ENCODE measurements at places on chromosomes 1 and 21.

- no peak for DNase-seq
Observed at GRCh38 chr1:26102119-26102518, 9.5 kb upstream of the PDIK1L start.

- DNase-seq, result no peak
Observed at GRCh38 chr1:203405703-203406438, 54.9 kb upstream of the FMOD start.

GRCh38 chr1:184296466-184297243, 90.2 kb upstream of the C1orf21 start:
- peak; percentile 85 for DNase-seq

DNA sequence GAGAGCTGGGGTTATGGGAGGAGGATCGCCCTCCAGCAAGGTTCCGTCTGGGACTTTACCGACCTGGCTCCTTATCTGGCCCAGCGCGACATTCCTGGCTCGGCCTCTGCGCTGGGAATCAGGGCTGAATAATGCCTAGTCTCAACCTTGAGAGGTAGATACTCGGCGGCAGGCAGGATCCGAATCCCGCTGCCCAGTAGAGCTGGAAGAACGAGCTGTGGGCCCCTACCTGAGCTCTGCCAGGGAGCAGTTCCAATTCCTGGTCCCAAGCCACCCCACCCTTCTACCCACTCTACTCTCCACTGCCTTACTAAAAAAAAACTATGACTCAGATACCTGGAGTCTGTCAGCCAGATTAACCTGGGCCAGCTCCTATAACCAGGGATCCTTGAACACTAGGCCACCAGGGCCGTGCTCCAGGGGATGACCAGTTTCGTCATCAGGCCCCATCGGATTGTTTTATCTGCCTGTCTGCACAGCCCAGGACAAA, 53.6 kb downstream of the RHBG start:
- DNase-seq, result no peak

GRCh38 chr1:10945991-10946509, 66.4 kb upstream of the TARDBP start:
- no peak for DNase-seq

DNA sequence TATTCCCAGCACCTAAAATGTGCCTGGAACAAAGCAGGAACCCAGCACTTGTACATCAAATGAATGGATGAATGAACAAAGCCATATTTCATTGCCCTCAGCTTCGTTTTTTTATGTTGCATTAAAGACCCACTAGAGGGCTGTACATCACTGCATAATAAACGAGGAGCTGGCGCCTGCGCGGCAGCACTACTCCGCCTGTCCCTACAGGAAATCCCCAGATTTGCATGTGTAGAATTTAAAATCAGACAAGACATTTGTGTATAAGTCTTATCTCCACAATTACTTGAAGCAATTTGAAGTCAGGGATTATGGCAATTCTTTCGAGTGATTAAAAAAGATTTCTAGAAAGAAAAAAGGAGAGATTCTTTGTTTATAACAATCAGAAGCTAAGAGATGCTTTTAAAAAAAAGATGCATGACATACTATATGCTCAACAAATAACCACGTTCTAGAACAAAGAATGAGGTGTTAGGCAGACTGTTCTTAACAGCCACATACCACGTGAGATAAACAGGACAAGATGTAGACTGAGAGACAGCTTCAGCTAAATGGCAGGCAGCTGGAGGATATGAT, 5.4 kb upstream of the NEK2 start:
- peak; percentile 18 for DNase-seq

GRCh38 chr1:178774263-178774662, 49.2 kb downstream of the RALGPS2 start:
- DNase-seq, result no peak

DNA sequence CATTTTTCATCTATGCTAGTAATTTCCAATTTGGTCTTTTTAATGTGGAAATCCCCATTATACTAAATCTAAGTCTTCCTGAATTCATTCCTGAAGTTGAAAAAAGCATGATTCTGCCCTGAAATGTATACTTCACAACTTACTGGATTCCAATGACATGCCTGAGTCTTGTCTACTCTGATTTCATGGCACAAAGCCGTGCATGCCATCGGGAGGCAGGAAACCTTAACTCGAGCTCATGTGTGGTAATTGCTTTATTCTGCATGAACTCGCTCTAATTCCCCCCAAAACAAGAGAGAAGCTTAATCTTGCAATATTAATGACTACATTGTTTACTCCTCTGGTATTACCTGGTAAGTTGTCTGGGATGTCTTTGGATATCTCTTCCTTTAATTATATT, 39.6 kb upstream of the PBX1 start:
- DNase-seq, result no peak

DNA sequence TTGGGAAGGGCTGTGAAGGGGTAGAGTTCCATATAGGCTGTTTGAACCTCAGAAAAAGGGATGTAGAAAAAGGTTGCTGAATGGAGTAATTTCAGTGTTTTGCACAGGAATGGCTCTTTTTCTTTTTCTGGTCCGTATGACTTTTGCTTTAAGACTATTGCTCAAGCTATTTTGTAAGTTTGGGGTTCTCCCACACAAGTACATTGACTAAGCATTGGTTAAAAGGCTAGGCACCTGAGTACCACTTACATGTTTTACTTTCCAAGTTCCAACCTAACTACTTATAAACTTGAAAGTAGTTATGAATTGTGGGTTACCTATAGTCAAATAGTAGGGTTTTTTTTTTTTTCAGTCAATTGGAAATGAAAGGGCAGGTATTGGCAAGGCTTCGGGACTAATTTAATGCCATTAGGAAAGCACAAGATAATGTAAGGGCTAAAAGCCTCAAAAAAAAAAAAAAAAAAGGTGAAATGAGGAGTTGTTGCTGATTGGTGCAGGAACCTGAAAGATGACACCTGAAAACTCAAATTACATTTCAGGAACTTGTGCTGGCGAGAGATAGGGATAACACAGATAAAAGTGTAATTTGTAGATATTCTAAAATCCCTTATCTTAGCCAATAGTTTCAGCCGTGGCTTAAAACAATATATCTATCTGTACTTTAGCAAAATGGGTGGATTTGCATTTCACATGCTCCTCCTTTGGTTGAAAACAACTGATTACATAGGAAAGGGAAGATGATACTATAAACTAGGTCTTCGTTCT, 209.5 kb downstream of the RPS6KC1 start:
- no peak for DNase-seq

GRCh38 chr21:14285147-14285761, 69.3 kb downstream of the RBM11 start:
- DNase-seq, result no peak

- no peak for DNase-seq
Observed at GRCh38 chr1:228118040-228118439, 8.9 kb upstream of the MRPL55 start.

DNA sequence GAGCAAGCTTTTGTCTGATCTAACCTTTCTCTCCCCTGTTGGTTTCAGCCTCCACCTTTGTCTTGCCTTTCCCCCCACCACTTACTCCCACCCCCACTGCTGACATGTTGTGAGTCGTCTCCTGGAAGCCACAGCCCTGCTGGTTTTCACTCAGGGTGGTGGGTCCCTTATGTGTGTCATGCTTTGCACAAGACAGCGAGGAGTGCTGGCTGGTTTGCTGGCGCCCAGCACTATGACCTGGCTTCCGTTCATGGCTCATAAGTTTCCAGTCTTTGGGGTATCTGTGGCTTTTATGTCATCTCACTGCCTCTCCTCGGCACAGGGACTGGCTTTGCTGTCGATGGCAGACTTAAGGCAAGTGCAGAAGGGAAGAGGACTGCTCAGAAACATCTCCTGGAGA, 177.7 kb downstream of the KIF26B start:
- no peak for DNase-seq

DNA sequence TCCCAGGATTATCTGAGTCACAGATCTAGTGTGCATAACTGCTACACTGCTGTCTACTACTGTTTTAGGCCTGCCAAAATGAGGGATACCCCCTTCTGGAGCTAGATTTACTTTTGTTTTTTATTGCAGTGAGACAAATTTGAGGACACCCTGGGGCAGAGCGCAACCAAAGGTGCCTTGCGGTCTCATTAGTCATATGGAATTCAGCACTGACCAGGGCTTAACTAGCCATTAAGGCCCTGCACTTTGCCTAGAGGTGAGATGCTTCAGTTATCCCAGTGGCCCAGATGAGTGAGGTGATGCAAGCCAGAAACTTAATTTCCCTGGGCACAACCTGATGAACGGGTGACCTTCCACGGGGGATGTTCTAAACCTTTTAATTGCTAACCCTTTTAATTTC, 998 bp upstream of the SPAG17 start:
- DNase-seq, result no peak

DNA sequence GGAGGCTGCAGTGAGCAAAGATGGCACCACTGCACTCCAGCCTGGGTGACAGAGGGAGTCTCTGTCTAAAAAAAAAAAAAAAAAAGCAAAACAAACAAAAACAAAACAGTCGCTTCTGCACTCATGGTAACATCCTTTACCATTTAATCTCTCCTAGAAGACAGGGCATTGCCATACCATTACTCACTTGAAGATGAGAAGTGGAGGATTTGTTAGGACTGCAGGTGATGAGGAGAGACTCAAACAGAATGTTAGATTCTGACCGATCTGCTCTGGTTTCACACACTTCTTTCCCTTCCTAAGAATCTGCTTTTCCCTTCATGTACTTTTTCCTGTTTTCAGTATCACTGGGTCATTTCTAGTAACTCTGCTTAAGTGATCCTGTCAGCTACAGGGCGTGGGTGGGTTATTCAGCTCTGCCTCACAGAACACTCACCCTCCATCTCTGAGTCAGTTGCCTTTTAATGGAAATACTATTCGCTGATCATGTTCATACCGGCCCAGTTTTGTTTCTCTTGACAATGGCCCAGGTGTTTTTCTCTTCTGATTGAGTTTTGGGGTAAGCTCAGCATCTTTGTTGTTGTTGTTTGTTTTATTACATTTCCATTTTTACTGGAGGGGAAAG, 148.0 kb upstream of the ERG start:
- no peak for DNase-seq

DNA sequence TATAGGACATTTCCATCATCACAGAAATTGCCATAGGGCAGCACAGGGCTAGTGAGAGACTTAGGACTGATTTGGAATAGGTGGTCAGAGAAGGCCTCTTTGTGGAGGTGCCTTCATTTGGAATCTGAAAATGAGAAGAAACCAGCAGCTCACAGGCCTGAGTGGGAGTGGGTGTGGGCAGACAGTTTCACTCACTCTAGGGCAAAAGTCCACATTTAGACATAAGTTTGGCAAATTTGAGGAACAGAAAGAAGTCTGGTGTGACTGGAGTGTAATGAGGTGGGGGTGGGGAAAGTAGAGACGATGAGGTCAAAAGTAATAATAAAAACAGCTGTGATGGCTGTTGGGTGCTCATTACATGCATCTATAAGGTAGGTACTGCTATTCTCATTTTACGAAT, 22.4 kb upstream of the BCAR3 start:
- DNase-seq, result no peak

DNA sequence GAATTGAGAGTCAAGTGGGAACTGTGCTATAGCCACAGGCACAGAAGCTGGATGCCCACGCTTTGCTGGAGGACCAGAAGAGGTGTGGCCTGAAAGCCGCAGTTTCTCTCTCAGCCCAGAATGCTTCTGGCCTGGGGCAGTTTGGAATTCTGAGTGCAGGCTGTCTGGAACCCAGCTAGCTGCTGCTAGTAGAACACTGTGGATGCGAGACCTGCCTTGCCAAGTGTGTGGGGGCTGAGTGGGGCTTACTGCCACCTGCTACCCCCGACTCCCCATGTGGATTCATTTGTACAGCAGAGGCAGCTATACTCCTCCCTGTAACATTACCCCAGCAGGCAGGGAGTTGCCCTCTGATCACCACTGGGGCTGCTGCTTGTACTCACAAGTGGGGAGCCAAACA, 12.2 kb downstream of the ADAMTS1 start:
- no peak for DNase-seq

DNA sequence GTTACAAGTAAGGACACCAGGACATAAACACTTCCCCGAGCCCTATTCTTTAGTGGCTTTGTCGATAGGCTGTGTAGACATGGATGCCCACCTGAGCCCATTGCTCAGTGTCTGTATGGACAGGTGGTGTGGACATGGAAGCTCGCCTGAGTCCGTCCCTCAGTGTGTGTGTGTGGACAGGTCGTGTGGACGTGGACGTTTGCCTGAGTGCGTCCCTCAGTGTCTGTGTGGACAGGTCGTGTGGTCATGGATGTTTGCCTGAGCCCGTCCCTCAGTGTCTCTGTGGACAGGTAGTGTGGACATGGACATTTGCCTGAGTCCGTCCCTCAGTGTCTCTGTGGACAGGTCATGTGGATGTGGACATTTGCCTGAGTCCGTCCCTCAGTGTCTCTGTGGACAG, 38.7 kb upstream of the COL6A2 start:
- DNase-seq, result no peak

DNA sequence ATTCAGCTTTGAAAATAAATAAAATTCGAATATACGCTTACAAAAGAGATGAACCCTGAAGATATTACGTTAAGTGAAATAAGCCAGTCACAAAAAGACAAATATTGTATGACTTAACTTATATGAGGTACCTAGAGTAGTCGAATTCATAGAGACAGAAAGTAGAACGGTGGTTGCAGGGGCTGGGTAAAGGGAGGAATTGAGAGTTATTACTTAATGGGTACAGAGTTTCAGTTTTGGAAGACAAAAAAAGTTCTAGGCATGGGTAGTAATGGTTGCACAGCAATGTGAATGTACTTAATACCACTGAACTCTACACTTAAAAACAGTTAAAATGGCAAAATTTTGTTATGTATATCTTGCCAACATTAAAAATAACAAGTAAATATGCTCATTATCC, 48.6 kb upstream of the ZNHIT6 start:
- DNase-seq, result no peak

DNA sequence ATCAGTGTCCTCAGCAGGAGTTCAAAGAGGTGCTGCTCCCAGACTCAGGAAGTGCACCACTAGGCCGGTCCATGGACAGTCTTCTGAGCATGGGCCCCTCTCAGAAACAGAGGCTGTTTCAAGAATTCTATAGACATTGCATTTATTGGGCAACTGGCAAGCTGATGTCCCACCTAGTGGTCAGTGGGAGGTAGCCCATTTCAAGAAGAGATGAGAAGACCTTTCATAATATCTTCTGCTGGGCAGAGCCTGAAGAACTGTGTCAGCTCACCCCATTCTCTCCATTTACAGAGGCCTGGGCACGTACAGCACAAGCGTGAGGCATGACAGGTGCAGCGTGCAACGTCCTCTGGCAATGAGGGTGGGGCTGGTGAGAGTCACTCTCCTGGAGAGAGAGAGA, 216.0 kb downstream of the DYRK1A start:
- no peak for DNase-seq

- DNase-seq, result no peak
Observed at GRCh38 chr21:46033410-46034400, 52.1 kb downstream of the COL6A1 start.

DNA sequence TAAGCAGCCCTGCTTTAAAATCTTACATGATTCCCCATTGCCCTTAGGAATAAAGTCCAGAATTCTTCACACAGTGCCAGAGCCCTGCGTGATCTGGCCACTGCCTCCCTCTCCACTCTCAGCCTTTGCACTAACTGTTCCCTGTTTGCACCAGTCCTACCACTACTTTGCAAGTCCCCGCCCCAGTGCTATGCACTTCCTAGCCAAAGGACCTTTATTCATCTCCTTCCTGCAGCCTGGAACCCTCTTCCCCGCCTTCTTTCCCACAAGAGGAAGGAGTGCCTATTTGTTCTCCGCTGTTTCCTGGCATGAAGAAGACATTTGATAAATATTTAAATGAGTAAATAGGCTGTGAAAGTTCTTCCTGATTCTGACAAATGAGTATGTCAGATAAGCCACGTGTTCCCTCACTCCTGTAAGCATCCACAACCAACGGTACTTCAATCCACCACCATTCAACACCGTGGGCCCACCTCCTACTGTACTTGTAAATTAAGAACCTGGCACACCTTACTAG, 23.9 kb downstream of the CAPN8 start:
- DNase-seq, result no peak

GRCh38 chr1:96364576-96364975, 357.0 kb upstream of the PTBP2 start:
- peak; percentile 21 for DNase-seq

Measured in GM04503 (cell line).